Bronchial epithelial cell (primary cell): ENCODE measurements at places on chromosomes 13 and 19. TPM values are rescaled to one million over a fixed set of nuclear protein-coding genes. Genes with fewer than 3 reads are reported as not detected.

The TIMM44 gene
- 96.1 and 146 TPM in 2 replicates for total RNA-seq

DNA sequence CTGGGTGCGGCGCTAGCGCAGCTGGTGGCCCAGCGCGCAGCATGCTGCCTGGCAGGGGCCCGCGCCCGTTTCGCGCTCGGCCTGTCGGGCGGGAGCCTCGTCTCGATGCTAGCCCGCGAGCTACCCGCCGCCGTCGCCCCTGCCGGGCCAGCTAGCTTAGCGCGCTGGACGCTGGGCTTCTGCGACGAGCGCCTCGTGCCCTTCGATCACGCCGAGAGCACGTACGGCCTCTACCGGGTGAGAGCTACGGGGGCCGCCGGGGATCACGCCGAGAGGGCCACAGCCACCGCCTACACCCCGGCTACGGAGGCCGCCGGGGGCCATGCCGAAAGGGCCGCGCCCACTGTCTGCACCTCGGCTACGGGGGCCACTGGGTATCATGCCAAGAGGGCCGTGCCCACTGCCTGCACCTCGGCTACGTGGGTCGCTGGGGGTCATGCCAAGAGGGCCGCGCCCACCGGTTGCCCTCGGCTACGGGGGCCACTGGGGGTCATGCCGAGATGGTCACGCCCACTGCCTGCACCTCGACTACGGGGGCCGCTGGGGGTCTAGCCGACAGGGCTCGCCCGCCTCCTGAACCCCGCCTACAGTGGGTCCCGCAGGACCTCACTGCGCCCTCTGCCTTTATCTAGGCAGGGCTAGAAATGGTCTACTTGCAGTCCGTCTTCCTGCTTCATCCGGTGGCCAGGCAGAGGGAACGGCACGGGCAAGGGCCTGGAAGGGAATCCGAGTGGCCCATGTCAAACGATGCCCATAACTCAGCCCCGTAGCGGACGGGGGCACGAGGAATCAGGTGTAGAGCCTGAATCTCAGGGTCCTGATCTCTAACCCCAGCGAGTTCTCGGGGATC is 500 bp downstream of the PGLS start:
- DNase-seq, result peak; percentile 49

The CGB2 gene
- total RNA-seq, result not detected in 2 replicates

- no peak for DNase-seq
Measured at GRCh38 chr13:24624363-24624762, 55.8 kb upstream of the ATP12A start.

DNA sequence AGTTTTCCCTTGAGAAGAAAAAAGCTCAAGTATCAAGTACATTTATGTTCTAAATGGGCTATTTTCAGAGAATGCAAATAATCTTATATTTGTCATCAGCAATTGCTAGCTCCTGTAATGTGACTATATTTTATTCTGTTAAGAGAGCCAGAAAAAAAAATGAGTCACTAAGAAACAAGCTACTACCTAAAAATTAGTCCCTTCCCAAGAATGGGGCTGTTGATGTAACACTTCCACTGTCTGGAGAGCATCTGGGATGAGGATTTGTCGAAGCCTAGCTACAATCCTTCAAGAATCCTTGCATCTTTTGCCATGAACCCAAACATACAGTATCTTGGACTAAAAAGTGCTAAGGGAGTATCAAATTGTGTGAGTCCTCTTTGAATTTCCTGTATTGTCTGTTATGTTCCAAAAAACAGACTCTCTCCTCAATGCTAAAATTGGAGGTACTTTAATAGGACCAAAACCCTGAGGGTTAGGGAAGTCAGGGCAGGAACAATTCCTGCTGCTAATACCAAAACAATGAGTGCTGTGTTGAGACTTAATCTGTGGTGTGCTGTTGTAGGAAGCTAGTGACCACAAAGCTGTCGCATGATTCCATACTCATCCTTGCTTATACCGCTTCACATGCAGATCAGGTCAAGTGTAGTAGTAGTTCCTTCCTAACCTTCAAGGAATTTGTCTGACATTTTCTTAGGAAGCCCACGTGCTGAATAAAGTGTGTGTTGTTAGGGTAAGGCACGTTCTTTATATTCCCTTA is 4.9 kb upstream of the ZC3H13 start:
- no peak for DNase-seq

The CLEC17A gene
- total RNA-seq, result not detected in 2 replicates

GRCh38 chr19:5115771-5116202 is 146.9 kb downstream of the KDM4B start:
- no peak for DNase-seq

GRCh38 chr13:70424928-70425327 is 316.7 kb upstream of the KLHL1 start:
- no peak for DNase-seq

GRCh38 chr19:55467236-55468053 is 2.9 kb upstream of the C19orf85 start:
- no peak for DNase-seq

The CAMSAP3 gene
- total RNA-seq, result 2.4 and 7.0 TPM in 2 replicates

The OR4F17 gene
- not detected in 2 replicates for total RNA-seq

- peak; percentile 20 for DNase-seq
Measured at GRCh38 chr19:2273356-2274184, 8.4 kb downstream of the PEAK3 start.

- no peak for DNase-seq
Measured at GRCh38 chr19:52428937-52429336, at the start of gene ZNF534. Gene ZNF534, plus strand, starts transcription at chr19:52429148. Its CDS starts 2,327 bp downstream, at chr19:52431475.

DNA sequence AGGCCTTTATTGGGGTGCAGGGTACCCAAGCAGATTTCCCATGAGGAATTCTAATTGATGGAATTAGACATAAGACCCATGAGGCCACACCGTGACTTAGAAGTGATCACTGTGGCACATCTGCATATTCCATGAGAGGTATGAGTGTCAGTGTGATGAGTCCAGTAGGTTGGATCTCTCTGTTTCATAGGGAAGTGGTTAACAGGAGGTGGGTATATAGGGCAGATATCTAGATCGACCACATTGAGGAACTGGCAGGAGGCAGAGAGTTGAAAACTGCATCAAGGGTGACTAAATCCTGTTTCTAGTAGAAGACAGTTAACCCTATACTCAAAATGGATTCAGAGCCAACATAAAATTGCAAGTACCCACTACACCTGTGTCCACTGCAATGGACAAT is 68.6 kb upstream of the MIR17HG start:
- DNase-seq, result no peak

DNA sequence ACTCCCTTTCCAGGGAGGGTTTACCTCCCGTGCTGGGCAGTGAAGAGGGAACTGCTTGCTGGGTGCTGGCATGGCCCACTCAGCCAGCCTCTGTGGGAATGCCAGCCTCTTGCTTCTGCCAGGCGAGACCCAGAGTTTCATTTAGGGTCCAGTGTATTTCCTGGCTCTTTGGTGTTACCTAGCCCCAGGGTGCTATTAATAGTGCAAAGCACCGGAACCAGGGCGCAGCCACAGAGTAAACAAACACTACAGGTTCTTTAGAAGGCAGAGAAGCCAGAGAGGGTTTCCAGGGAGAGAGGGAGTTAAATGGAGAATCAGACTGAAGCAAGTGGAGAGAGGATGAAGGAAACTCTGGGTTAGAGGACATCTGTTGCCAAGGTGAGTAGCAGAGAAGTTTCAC is 74.9 kb upstream of the SPATA13 start:
- no peak for DNase-seq

GRCh38 chr13:90412980-90413379 is 934.5 kb upstream of the MIR17HG start:
- no peak for DNase-seq

DNA sequence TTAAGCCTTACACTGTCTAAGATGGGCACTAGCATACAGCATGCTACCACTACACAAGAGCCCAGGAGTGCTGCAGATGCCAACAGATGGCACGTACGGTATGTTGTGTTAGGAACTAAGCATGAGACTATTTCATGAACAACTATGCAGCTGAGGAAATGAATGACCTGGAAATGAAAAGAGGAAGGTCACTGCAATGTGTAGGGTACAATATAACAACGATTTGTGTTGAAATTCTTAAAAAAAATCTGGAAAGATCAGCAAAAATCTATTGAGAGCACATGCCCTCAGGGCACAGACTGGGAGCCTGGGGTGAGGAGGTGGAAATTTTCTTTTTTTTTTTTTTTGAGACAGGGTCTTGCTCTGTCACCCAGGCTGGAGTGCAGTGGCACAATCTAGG is 14.4 kb downstream of the HAUS8 start:
- no peak for DNase-seq

DNA sequence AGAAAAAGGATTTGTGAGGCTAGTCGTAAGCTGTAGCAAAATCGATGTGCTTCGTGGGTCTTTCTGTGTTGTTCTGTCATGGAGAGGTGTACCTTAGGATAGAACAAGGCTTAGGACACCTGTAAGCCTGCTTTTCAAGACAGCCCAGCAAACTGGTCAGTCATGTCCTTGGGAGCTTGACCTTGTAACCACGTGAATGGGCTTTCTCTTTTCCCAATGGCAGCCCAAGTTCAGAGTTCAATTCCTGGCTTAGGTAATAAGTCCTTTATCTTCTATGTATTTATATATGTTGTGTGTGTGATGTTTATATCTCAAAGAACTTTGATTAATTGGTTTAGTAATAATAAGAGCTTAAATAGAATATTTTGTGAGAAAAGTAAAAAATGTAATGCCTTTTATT is 112.9 kb downstream of the TNFRSF19 start:
- DNase-seq, result no peak

GRCh38 chr13:49836516-49836915 is 44.0 kb upstream of the KPNA3 start:
- peak; percentile 57 for DNase-seq

The ADPRHL1 gene
- 0.26 and 1.0 TPM in 2 replicates for total RNA-seq

The HSD11B1L gene
- total RNA-seq, result 7.1 and 8.6 TPM in 2 replicates

DNA sequence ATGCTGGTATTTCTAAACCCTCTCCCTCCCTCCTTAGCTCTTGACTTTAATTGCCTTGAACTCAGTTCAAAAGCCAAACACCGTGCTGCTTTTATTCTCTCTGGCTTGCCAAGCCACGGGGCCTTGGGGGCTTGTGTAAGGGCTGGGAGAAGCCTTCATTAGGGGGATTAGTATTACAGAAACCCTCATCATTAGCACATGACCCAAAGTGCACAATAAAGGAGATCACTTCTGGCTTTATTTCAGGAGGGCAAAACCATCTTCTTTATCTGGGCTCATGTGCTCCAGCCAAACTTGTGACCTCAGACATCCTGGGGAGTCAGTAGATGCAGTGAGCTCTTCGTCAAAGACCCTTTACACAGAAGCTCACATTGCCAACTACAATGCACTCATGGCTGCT is at the start of gene DCT:
Gene DCT, minus strand, starts transcription at position 67 of the 400 bp plus-strand sequence. CDS start 427 bp downstream, outside the sequence.
- DNase-seq, result no peak

GRCh38 chr19:3821857-3822364 is 35.7 kb upstream of the MATK start:
- DNase-seq, result no peak

The RNF113B gene
- not detected in 2 replicates for total RNA-seq

GRCh38 chr13:47826471-47826870 is 174.6 kb downstream of the SUCLA2 start:
- no peak for DNase-seq

GRCh38 chr19:55536951-55537740 is at the start of gene SBK2:
Gene SBK2, minus strand, starts transcription at chr19:55537133. Its CDS starts 839 bp downstream, at chr19:55536294.
- DNase-seq, result no peak

The SIGLEC8 gene
- total RNA-seq, result not detected in 2 replicates

DNA sequence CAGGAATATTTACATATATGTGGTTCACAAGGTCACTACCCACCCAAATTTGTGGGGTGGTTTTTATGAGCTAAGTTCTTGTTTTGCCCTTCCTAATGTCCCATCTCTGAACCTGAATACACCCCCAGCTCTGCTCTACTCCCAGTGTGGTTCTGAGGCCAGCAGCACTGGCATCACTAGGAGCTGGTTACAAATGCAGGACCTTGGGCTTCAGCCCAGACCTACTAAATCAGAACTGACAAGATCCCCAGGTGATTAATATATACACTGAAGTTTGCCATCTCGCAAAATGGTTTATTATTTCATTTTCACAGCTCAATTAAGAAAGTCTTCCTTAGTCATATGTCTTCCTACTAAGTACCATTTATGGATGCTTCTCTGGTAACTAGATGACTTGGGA is 67.9 kb downstream of the FOXO1 start:
- no peak for DNase-seq

GRCh38 chr19:44723952-44724319 is 24.6 kb upstream of the BCL3 start:
- peak; percentile 72 for DNase-seq
